ENCODE measurements at places on chromosomes 2 and 18.

DNA sequence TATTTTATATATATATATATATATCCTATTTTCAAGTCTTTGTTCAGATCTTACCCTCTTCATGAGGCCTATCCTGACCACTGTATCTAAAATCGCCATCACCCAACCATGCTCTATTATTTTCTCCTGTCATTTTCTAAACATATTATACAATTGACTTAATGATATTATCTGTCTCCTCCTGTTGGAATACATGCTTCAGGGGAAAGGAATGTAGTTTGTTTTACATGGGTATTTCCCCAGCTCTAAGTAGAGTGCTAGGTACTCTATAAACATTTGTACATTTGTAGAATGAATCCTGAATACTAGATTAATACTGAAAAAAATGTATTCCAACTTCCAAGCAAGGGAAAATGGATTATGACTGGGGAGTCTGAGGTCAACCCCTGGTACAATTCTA, 26.2 kb downstream of the TTC21B start:
- no peak for DNase-seq

- no peak for DNase-seq
These were observed 6.7 kb upstream of the TNP1 start for GRCh38 chr2:216866515-216867095.

GRCh38 chr2:169790581-169790980, 8.1 kb upstream of the SSB start:
- no peak for DNase-seq

DNA sequence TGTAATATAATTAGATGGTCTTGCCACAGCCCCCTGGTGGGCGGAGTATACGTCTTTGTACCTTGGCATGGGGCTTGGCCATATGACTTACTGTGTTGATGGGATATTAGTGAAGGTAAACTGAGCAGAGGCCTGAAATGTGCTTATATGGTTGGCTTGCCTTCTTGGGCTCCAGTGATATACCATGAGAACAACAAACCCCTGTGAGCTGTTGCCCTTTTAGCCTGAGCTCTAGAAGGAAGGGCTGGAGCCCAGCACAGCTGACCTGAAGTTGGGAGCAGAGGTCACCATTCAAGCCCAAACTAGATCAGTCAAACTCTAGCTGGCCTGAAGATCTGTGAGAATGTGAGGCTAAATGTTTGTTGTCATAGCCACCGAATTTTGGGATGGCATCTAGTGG, 75.2 kb upstream of the CD302 start:
- DNase-seq: no peak

DNA sequence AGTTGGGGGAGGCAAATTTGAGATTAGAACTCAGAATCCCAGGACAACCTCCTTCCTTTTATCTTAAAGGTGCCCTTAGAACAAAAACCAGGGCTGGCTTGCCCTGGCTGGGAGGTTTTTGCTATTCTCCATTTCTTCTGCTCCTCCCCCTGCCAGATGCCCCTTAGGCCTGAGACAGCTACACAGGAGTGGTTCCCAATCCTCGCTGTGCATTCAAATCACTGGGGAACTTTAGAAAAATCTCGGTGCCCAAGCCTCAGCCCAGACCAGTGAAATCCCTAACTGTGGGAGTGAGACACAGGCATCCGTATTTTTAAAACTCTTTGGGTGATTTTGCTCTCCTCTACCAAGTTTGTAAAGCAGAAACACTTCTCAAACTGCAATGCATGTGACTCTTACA, 38.8 kb downstream of the LBH start:
- DNase-seq: no peak

GRCh38 chr2:19426941-19427340, 68.5 kb upstream of the OSR1 start:
- no peak for DNase-seq

- no peak for DNase-seq
These were observed 127.8 kb downstream of the STK39 start for GRCh38 chr2:168119515-168120141.

All from CD4-positive, alpha-beta T cell treated with Interleukin-15 for 1 hour (primary cell).